ENCODE measurements at places on chromosomes 12 and 14.

DNA sequence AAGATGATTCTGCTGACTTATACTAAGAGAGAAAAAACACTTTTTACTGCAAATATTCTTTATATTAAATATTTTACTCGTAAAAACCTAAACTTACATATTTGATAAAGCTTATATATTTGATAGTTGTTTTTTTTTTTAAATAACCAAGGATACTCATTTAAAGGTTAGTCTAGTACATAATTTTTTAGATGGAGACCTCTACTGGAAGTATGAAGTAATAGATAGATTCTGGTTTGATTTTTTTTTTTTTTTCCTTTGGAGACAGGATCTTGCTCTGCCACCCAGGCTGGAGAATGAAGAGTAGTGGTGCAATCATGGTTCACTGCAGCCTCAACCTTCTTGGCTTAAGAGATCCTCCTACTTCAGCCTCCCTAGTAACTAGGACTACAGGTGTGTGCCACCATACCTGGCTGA lies 16.4 kb downstream of the ARID2 start:
- DNase-seq: no peak

GRCh38 chr12:27206801-27207502 lies 37.1 kb upstream of the STK38L start:
- no peak for DNase-seq

DNA sequence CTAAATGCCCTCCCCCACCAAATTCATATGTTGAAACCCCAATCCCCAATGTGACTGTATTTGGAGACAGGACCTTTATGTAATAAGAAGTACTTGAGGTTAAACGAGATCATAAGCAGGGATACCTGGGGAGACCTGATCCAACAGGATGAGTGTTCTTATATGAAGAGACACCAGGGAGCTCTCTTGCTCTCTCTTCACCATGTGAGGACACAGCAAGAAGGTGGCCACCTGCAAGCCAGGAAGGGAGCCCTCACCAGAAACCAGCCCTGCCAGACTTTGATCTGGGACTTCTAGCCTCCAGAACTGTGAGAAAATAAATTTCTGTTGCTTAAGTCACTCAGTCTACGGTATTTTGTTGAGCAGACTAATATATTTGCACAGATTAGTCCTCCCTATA lies 113.6 kb downstream of the NUAK1 start:
- no peak for DNase-seq

DNA sequence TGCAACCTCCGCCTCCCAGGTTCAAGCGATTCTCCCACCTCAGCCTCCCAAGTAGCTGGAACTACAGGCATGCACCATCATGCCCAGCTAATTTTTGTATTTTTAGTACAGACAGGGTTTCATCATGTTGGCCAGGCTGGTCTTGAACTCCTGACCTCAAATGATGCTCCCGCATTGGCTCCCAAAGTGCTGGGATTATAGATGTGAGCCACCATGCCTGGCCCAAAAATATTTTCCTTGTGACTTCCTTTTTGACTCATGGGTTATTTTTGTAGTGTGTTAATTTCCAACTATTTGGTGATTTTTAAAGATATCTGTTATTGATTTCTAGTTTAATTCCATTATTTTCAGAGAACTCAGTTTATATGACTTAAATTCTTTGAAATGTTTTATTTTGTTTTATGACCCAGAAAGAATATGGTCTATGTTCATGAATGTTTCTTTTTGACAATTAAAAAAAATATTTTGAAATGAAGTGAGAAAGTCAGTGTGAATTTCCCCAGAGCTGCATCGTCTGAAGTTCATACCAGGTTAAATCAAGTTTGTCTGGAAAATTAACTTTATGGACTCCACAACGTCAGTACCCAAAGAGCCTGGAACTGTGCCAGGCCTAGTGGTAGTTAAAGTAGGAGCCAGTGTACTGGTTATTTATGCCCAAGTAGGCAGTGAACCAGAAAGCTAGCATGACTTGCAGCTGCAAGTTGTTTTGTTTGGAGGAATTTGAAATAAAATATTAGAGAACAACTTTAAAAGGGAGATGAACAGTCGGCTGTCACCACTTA lies 2.8 kb upstream of the CDKL1 start:
- DNase-seq: no peak

DNA sequence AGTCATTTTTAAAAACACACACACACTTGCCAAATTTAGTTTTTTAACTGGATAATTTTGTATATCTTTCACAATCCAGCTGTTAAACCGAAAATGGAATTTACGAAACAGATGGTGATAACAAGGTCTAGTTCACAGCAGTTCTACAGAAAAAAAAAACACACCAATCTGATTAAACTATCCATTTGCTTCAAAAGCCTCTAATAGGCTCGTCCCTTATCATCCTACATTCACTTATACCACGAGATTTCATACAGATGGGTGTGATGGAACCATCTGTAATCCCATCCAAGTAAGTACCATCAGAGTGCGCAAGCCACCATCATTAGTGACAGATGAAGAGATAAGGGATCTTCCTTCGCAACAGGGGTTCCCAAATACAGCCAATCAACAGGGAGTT lies 20.1 kb downstream of the GCH1 start:
- DNase-seq: no peak

- DNase-seq: no peak
Measured at GRCh38 chr12:117141097-117141898, 42.1 kb upstream of the TESC start.

- DNase-seq: no peak
Measured at GRCh38 chr12:46472893-46473633, 100.5 kb upstream of the SLC38A2 start.

GRCh38 chr12:24909667-24910066 lies 39.2 kb downstream of the BCAT1 start:
- DNase-seq: no peak

GRCh38 chr12:128727999-128728398 lies 95.8 kb downstream of the SLC15A4 start:
- DNase-seq: no peak

- DNase-seq: no peak
Measured at GRCh38 chr12:43285159-43285598, 266.8 kb downstream of the ADAMTS20 start.

DNA sequence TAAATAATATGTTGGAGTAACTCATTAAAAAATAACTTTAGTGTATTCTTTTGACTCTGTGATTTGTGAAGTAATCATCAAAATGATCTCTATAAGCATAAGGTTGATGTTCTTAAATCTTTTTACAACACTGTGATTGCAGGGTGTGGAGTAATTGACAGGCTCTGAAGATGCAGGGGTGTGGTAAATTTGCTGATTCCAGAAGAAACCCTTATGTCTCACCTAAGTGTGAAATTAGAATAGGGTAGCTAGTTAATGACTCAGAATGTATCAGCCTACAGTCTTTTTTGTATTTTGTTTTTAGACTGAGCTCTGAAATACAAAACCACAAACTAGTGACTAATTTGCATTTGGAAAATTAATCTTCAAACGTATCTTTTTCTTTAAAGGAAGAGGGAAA lies 5.9 kb downstream of the PRPF39 start:
- DNase-seq: no peak

DNA sequence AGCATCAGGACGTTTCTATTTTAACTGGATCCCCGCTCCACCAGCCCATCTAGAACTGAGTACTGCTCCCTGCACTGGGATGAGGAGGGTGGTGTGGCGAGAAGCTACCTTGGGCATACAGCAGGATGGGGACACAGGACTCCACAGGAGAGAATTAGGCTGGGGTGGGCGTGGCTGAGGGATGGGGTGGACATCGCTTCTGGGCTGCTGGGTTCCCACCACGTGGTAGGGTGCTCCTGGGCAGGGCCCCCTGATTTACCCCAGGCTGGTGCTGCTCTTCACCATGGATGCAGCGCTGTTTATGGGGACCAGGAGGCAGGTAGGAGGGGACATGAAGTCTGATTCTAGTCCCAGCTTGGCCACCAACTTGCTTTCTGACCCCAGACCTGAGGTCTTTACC lies 41.9 kb downstream of the VDR start:
- DNase-seq: no peak

GRCh38 chr12:101594700-101595099 lies at the start of gene MYBPC1:
Gene MYBPC1, plus strand, starts transcription at chr12:101594971. Its CDS starts 100 bp downstream, at chr12:101595071.
- DNase-seq: no peak

DNA sequence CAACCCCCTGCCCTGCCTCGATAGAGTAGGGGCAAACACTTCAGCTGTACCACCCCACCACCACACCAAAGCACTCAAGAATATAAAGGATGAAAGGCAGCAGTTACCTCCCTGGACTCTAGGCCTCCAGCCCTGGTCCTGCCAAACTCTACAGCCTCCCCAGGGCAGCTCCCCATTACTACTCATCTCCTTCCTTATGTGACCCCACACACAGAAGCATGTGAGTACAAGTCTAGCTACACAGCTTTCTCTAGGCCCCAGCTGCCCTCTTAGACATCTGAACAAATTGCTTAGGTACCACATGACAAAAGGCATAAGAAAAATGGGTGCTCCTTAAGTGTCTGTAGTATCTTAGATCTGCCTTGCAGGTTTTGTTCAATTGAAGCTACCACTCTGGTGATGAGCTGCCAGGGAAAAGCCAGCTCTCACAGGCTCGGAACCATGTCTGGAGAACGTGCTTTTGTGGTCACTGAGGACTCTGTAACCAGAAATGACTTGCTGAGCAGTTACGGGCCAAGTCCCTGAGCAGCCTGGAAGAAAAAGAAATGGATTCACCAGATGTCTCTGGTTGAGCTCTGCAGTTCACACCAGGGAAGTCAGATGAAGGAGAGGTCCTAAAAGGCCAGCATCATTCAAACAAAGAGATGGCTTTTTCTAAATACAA lies 32.8 kb downstream of the FMNL3 start:
- DNase-seq: no peak

DNA sequence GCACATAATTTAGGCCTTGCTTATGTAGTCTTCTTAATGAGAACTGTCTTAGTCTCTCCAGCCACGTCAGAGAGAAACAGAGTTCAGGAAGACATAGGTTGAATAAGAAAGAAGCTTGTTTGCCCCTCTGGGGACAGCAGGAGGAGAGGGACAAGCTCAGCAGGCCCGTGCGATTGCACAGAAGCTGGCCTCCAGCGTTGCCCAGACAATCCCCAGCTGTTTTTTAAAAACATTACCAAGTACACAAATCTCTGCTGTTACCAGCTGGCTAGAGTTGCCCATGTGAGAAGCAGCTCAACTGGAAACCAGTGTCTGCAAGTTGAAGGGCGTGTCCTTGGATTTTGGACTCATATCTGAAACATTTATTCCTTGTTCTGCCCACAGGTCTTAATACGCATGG lies 232.6 kb downstream of the EFCAB11 start:
- DNase-seq: no peak

GRCh38 chr12:65685514-65685913 lies 138.8 kb upstream of the HMGA2 start:
- DNase-seq: no peak

DNA sequence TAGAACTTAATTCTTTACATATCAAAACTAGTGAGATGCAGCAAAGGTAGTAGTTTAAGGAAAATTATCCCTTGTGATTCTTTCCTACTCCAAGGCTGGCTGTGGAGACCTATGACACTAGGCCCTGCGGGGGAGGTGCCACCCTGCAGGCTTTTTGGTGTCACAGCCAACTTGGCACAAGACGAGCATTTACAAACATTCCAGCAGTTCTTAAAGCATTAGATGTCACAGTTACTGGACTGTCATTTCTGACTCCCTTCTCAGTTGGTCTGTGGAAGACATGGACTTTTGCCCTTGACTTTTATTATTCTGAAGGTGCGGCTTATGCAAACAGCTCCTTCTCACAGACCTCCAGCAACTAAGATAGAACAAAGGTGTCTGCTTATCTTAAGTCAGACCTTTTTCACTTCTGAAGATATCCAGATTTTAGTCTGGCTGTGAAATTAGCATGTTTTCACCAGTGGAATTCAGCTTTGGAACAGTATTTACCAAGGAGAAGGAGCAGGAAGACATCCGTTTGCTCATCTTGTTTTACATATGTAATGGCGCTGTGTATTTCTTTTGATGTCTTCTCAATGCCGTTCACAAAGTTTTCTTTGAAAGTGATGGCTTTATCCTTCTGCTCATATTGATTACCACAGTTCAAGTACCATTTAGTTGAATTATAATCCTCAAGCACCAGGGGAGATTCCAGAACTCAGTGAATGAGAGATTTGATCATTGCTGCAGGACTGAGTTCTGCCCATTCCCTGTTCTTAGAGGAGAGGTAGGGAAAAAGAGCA lies 17.9 kb downstream of the SRGAP1 start:
- no peak for DNase-seq

- DNase-seq: no peak
Measured at GRCh38 chr14:46691819-46692218, 40.2 kb upstream of the RPL10L start.

GRCh38 chr14:101739446-101740141 lies 21.9 kb upstream of the PPP2R5C start:
- DNase-seq: no peak

DNA sequence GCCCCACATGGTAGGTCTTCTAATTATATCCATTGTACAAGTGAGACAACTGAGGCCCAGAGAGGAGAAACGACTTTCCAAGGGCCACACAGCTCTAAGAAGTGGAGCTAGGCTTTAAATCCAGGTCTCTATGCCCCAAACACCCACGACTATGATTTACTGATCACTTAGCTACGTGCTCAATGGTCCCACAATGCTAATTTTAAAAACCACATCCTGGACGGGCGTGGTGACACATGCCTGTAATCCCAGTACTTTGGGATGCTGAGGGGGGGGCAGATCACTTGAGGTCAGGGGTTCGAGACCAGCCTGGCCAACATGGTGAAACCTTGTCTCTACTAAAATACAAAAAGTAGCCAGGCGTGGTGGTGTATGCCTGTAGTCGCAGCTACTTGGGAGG lies 8.4 kb upstream of the MLEC start:
- no peak for DNase-seq

- DNase-seq: no peak
Measured at GRCh38 chr14:101233391-101233790, 327.9 kb upstream of the DIO3 start.

GRCh38 chr12:54304187-54304810 lies 3.5 kb upstream of the NFE2 start:
- no peak for DNase-seq

GRCh38 chr14:104924421-104925213 lies at the start of gene PLD4:
Gene PLD4, plus strand, starts transcription at chr14:104924879. Its CDS starts 2,262 bp downstream, at chr14:104927141.
- no peak for DNase-seq

GRCh38 chr12:8564656-8565055 lies 24.0 kb upstream of the CLEC4E start:
- DNase-seq: no peak

DNA sequence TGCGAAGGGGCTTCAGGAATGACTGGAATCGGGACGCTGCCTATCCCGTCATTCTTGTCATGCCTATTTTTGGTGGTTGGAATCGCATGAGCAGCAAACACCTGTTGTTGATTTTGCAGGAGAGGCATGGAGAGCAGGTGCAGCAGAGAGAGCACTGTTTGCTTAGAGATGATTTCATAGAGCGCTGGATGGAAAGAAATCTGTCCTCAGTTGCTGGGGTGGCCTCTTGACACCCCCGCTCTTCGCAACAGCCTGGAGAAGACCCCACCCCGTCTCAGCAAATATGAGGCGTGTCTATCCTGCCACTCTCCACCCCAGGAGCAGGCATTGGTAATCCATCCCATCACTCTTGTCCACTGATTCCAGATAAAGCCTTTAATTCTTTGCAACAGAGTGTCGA lies 19.3 kb upstream of the NCOR2 start:
- no peak for DNase-seq
